ENCODE measurements at places on chromosomes 7 and 10.

DNA sequence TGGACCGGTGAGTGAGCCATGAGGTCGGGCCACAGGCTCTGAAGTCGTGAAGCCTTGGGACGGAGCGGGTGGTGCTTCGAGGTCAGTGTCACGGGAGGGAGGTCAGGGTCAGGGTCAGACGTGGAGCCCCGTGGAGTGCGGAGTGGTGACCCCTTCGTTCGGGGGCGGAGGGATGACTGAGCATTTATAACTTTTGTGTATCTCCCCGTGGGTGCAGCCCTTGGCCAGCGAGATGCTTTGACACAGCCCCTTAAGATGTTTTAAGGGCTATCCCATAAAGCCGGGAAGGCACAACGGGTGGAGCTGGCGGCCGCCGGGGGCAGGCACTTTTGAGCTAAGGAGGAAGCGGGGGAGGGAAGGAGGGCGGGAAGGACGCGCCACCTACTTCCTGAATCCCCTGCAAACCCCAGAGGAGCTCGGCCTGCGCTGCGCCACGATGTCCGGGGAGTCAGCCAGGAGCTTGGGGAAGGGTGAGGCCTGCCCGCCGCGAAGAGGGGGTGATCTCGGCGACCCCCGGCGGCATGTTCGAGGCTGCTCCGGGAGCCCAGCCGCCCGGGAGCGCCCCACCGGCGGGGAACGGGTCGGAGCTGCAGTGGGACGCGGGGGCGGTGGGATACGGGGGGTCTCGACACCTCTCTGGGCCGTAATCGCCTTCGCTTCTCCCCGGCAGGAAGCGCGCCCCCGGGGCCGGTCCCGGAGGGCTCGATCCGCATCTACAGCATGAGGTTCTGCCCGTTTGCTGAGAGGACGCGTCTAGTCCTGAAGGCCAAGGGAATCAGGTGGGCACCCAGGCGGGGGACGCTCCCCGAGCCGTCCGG is at the start of gene GSTO1:
TSS of gene GSTO1 (plus strand) at position 400 of the 818 bp plus-strand sequence. CDS start at position 437, 37 bp downstream.
- DNase-seq = peak; percentile 30

DNA sequence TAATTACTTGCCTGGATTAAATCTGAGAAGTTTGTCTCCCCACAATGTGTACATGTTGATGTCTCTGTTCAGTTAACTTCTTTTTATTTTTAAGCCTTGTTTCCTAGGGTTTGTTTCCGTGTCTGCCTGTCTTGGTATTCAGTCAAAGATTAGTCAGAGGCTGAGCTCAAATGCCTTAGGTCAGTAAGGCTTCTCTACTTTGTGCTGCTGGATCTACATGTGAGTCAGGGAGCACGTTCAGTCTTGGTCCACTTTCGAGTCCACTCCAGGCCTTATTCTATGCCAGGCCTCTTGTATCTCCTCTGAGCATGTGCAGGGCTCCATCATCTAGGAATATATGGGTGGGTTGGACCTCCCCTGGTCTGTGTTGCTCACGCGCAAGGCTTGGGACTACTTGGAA is 93.3 kb upstream of the FZD8 start:
- DNase-seq = no peak

DNA sequence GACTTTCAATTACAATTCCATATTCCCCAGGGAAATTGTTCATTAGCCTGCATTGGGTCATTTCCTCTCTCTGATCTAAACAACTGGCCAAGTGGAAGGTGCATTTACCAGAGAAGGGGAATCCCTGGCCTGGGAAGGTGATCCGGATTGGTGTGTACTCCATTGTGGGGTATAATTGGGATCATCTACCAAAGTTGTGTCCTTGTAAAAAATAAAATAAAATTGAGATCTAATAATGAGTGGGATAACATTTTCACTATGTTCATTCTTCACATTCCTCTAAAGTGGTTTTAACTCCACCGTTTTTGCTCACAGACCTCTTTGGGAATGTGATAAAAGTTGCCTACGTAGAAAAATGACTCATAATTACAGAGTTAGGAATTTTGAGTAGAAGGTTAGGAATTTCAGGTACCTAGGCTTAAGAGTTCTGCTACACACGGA is 22.8 kb downstream of the ARL5B start:
- DNase-seq = no peak

DNA sequence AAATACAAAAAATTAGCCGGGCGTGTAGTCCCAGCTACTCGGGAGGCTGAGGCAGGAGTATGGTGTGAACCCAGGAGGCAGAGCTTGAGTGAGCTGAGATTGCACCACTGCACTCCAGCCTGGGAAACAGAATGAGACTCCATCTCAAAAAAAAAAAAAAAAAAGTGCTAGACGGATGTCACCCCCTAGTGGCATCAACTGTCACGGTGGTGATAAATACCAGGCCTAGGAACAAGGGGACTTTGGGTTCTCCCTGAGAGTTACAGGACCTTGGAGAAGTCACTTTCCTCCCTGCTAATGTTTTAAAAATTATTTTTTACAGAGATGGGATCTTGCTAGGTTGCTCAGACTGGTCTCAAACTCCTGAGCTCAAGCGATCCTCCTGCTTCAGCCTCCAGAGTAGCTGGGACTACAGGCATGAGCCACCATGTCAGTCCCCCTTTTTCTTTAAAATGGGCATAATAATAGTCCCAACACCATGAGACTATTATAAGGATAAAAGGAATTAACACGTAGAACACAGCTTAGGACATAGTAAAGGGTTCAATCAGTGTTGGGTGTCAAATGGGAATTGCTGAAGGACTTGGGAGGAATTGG is 2.6 kb upstream of the TMEM130 start:
- DNase-seq = no peak

DNA sequence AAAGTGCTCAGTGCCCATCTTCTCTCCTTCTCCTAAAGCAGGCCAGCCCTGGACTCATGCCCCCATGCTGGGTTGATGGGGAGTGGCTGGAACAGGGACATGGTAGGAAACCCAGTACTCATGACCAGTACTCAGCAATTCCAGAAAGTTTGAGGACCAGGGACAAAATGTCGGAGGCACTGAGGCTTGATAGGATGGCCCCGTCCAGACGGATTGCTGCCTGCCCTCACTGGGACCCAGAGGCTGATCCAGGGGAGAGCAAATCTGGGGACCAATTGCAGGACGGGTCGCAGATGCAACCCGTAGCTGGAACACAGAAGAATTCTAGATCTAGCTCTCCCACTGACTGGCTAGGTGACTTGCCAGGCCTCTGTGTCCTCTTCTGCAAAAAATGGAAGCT is 5.1 kb downstream of the ZCCHC24 start:
- DNase-seq = no peak

DNA sequence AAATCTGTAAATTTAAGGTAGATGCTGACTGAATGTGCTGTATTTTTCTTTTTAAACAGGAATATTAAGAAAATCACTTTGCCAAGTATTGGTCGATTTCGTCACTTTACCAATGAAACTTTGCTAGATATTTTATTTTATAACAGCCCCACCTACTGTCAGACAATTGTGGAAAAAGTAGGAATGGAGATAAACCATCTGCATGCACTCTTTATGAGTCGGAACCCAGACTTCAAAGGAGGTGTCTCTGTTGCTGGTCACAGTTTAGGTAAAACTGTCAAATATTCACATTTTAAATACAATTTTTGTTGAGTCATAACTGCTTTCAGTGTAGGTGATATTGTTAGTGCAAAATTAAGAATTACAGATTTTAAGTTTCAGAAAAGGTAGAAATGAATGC is 25.2 kb downstream of the SEC23IP start:
- no peak for DNase-seq

DNA sequence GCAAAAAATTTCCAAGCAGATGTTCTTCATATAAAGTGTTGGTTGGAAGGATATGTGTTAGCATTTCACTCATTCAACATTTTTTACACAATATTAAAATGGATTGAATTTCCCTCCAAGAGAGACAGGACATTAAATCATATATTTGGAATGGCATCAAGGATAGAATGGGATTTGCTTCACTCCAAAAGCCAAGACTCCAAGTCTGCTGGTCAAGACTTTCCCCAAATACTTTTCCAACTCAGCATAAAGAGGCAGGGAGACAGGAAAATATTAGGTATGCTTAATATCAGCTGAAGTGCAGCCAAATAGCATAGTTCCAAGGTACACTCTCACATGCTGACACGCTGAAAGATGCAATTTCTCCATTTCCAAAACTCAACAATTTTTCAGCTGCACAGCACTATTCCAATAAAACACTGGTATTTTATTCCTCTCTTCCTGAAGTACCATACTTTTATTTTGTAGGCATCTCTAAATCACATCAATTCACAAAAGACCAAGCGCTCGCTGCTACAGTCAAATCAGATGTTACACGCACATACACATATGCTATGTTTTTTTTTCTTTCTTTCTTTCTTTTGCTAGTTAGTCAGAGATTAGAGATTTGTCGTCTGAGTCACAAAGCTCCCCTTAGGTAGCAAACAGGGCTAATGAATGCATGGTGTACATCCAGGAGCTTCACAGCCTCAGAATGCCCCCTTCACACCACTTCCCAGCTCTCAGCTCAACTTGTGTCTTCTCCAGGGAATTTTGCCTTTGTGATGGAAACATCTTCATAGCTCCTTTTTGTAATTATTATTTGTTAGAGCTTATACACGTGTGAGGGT is 1033.8 kb upstream of the AUTS2 start:
- DNase-seq = no peak

DNA sequence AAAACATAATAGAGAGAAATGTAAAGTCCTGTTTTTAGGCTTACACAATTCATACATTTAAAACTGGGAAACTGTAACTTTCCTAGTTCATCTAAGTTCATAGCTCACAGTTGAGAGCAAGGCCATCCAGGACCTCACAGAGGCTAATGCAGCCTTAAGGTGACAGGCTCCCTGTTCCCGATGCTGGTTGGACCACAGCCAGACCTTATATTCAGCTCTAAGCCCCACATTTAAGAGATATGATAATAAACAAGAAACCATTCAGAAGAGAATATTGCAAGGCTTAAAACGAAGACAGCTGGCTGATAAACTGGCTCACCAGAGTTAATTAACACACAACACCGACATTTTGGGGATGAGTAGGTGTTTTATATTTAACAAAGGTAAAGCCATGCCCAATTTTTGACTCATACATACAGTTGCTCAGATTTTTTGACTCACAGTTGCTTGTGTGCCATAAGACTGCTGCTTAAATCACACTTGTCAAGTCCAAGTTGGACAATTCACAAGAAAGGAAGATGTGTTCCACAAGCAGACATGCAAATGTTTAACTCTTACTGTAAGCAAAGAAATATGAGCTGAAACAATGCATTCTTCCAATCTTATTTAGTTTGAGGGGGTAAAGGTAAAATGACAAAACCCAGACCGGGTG is 41.1 kb upstream of the TMEM213 start:
- DNase-seq = no peak

GRCh38 chr10:42951486-42952251 is 125.2 kb upstream of the RET start:
- DNase-seq = no peak

DNA sequence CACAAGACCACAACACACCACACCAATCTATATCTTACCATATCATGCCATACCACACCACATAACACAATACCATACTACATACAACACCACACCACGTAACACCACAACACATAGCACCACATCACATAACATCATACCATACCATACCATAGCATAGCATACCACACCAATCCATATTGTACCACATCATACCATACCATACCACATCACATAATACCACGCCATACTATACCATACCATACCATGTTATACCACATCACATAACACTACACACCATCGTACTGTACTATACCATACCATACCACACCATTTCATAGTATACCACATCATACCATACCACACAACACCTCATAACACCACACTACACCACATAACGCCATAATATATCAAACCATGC is 335.2 kb upstream of the VWC2 start:
- DNase-seq = no peak

DNA sequence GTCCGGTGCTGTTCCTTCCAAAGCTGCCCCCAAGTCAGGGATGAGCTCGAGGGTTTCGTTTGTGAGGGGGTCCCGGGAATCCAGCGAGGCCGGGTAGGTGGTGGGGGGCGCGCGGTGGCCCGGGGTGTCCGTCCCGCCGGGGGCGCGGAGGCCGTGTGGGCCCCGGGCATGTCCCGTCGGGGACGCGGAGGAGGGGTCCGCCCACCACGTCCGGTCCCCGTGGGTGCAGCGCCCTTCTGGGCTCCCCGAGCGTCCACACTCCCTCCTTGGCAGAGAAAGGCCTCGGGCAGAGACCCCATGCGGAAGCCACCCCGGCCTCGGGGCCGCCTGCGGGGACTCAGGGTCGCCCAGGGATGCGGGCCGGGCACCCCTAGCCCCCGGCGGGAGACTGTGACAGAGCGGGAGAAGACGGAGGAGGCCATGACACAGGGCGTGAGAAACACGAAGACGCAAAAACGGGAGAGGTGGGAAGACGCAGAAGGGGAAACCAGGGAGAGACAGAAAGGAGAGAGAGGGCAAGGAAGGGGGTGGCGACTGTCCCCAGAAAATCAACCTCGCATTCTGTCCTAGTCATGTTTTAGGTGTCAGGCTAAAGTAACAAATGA is 640 bp upstream of the ZNF425 start:
- DNase-seq = no peak

DNA sequence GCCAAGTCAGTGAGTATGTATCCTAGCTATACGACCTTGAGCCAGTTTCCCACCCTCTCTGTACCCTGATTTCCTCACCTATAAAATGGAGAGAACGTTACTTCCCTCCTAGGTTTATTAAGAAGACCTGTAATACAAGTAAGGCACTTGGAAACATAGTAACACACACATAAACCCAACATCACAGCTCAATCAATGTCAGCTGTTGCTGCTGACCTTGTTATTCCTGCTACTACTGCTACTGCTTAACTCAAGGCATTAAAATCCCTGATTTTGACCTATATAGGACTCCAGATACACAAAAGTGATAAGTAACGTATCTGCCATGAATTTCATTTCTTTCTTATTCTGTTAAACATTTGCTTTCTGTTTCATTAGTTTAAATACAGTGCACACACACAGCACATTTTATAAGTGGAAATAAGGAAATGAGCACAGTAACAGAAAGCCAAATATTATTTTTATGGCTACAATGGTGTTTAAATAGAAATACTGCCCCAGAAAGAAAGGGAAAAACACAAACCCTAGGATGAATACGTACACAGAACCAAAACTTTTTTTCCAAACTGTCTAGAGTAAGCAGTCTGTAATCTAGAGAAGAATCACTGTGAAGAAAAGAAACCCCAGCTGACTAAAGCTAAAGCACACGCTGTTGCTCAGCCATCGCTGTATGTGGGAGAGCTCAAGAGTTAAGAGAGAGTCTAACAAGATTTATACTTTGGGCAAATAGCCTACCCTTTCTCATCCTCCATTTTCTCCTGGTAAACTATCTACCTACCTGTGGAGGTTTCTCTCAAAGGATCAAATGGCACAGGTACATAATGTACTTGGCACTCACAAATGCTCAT is 19.0 kb downstream of the NAPEPLD start:
- DNase-seq = no peak

- DNase-seq = no peak
These were observed 85.9 kb upstream of the GRB10 start for GRCh38 chr7:50868426-50869100.

GRCh38 chr7:46534664-46535588 is 613.9 kb upstream of the IGFBP3 start:
- DNase-seq = no peak

- no peak for DNase-seq
These were observed 6.5 kb downstream of the MNX1 start for GRCh38 chr7:157003756-157004520.

Measured in activated CD8-positive, alpha-beta memory T cell treated with anti-CD3 and anti-CD28 coated beads for 1 hour (primary cell).